ENCODE measurements at places on chromosomes 2 and 18.

GRCh38 chr2:2787301-2787907 is 456.3 kb upstream of the MYT1L start:
- DNase-seq: no peak

DNA sequence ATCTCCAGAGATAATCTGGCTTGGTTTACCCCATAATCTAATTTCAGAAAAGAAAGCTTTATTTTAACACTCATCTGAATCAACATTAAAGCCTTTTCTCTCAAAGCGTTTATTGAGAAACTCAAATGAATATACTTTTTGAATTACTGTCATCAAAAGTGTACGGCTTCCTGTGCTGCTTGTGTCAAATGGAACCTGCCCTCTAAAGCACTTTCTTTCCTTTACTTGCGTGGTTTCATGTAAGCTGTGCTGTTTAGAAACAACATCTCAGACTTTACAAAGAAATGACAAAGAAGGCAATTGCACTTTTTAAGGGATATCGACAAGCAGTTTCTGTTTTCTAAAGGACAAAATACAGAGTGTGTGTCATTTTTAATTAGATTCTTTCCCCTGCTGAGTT is 35.1 kb downstream of the CYBRD1 start:
- no peak for DNase-seq

- DNase-seq: no peak
Measured at GRCh38 chr2:42792087-42792582, 248 bp downstream of the HAAO start.

DNA sequence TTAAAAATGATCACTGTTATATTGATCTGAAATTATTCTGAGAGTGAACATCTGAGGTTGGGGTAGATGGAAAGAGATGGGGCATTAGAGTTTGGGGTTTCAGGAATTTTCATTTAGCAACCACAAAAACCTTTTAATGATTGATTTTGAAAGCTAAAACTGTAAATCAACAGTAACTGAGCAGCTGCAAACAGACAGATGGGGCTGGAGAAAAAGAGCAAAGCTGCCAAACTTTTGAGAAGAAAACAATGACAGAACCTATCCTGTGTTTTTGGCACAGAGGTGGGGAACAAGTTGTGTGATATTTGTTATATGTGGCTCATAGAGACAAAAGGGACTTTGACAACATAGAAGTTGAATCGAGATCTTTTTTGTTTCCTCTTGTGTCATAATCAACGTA is 415.8 kb upstream of the DSEL start:
- no peak for DNase-seq

- no peak for DNase-seq
Measured at GRCh38 chr2:669323-669722, 7.9 kb downstream of the TMEM18 start.

GRCh38 chr2:222819722-222820333 is 41.0 kb upstream of the ACSL3 start:
- no peak for DNase-seq

DNA sequence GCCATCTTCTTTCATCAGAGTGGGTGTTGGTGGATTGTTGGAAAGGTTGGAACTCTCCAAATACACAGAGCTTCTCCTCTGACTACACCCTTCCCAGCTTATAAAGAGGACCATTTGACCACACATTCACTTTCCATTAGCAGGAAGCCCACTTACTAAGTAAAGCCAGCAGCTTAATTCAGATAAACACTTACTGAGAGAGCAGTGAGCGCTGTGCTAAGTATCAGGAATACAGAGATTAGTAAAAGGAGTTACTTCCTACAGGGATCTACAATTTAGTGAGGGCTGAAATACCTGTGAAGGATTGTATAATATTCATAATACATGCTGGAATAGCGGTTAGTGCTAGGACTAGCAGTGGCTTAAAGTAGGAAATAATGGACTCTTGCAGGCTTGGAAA is 343.0 kb downstream of the NYAP2 start:
- DNase-seq: no peak

- DNase-seq: no peak
Measured at GRCh38 chr2:219334076-219334475, 1.5 kb upstream of the RESP18 start.

DNA sequence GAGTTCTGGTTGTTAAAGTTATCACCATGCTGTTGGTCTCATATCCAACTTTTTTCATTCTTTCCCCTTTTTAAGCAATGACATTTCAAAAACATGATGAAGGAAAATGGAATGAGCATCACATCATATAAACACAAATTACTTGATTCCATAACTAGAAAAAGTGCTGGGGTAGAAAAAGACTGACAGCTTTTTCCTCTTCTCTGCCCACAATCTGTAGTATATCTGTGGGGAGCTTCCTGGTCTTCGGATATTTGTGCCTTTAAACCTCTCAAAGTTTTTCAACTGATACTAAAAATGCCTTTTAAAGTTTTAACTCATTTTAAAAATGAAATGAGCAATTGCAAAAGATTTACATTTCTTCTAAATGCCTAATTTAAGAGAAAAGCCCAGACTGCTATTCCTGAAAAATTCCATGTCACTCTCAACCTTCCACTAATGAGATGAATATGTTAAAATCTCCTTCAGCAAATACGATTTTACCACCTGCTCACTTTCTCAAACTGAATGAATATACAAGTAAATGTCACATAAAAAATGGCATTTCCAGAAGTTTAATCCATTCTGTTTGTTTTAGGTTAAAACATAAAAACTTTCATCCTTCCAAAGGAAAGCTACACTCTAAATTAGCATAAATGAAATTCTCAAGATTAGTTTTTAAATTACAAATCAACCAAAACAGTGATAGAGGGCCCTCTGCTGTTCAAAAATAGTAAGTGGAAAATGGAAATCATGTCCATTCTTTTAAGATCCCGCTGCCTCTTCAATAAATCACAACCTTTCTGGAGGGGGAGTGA is 2.1 kb downstream of the DNAH7 start:
- peak; percentile 57 for DNase-seq

DNA sequence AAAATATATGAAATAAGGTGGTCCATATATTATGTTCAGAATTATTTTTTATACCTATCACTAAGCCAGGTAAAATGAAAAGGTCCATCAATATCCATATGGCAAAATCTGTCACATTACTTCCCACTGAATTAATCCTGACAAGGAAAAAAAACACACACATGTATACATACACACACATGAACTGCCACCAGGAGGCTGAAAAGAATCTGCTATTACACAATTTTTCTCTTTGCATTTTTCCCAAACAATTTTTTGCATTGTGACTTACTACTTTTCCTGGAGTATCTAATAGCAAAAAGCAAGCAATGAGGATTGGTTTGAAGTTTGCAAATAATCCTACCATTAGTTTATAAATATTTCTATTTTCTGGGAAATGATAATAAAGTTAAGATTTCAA is 128.2 kb upstream of the CD226 start:
- DNase-seq: no peak

DNA sequence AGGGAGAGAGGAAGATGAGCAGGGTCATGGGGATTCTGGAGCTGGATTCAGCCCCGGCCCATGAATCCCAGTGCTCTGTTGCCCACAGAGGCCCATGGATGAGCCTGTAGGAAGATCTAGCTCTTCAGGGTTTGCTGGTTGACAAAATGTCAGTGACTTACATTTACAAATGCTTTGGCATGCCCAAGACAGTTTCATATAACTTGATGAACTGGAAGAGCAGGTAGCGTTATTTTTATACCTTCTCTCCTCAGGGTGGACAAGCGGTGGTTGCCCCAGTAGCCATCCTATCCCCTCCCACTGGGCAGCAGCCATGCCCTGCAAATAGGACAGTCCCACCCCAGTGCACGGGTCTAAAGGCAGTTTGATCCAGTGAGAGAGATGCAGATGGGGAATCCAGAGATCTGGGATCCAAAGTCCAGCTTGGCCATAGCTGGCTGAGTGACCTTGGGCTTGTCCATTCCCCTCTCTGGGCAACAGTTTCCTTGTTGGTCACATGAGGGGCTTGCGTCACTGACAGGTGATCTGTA is 21.5 kb upstream of the KCNK3 start:
- DNase-seq: no peak

DNA sequence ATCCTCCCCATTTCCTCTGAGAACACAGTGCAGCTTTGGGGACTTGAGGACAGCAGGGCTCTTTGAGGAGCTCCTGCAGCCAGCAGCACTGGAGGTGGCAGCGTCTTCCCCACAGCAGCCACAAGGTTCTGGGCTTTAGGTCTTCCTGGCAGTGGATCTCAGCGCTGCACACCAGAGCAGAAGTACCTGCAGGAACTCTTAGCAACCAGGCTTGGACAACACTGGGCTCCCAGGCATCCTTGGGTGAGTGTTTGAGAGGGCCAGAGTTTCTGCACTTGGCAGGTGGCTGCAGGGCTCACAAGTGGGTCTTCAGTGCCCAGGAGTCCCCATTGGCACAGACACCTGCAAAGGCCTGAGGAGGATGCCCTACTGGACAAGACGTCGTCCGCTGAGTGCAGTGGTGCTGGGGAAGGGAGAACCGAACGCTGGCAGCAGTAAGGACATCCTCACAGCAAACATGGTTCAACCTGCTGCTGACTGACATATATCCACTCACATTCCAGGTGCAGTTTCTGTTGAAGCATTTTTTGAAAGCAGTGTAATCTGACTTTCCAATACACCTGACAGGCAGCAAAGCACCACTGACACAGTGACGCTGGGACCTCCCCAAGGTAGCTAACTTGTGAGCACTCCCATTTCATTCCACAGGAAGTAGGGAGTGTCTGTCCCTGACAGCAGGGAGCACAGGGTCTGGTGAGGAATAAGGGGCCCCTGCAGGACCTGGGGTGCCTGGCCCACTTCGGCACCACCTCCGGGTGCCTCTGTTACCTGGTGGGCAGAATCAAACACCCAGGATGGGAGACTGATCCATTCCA is 149.9 kb upstream of the COPS8 start:
- DNase-seq: no peak

DNA sequence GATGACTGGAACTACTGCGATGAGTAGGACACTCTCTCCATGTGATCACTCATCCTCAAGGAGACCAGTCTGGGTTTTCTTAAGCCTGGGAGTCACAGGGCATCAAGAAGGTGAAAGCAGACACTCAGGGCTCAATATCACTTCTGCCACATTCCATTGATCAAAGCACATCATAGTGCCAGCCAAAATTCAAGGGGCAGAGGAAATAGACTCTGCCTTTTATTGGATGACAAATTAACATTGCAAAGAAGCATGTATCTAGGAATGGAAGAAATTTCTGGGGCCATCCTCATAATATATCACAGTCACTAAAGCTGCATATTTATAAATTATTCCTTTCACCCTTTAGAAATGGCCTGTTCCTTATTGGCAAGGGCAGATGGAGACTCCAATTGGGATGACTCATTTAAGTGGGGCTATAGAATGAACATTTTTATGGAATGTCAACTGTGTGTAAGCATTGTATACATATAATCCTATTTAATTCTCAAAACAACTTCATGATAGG is 114.8 kb upstream of the CDC42EP3 start:
- no peak for DNase-seq

- no peak for DNase-seq
Measured at GRCh38 chr2:63735931-63736330, 105.8 kb upstream of the UGP2 start.

DNA sequence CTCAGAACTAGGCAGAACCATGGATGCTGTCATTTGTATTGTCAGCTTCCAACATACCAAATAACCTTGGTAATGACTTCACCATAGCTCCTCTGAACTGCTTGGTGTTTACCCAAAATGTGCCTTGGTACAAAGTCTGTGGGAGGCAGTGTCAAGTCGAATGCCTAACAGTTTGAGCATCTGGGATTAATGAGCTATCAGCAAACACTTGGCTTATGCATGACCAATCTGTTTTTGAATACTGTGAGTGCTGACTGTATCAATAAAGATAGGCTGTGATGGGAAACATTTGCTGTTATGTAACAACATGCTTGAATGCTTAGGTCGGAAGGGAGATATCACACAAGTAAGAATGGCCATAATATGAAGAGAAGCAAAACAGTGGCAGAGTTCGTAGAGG is 455.4 kb downstream of the CMPK2 start:
- no peak for DNase-seq

DNA sequence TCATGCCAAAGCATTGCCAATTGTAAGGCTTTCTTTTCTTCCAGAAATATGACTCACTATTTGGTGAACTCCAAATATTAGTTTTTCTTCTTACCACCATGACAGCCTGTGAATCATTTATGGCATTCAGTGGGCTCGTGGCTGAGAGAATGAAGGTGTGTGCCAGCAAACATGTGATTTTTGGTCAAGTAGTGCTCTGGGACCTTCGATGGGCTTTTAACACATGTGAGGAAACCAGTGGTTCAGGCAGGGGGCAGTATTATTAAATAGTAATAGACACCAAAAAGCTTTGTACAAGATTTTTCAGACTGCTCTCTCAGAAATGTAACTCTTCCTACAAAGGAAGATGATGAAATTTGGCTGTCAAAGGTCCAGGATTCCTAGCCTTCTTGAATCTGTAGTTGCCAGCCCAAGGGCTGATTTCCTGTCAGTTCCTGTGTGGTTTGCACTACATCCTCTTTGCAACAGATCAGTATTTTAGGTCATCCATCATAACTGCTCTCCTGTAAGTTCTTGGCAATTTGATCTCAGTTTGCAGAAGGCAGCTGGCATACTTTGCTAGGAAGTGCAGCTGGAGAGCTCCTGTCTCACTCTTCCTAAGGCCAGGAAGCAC is 64.3 kb downstream of the BABAM2 start:
- DNase-seq: peak; percentile 60

DNA sequence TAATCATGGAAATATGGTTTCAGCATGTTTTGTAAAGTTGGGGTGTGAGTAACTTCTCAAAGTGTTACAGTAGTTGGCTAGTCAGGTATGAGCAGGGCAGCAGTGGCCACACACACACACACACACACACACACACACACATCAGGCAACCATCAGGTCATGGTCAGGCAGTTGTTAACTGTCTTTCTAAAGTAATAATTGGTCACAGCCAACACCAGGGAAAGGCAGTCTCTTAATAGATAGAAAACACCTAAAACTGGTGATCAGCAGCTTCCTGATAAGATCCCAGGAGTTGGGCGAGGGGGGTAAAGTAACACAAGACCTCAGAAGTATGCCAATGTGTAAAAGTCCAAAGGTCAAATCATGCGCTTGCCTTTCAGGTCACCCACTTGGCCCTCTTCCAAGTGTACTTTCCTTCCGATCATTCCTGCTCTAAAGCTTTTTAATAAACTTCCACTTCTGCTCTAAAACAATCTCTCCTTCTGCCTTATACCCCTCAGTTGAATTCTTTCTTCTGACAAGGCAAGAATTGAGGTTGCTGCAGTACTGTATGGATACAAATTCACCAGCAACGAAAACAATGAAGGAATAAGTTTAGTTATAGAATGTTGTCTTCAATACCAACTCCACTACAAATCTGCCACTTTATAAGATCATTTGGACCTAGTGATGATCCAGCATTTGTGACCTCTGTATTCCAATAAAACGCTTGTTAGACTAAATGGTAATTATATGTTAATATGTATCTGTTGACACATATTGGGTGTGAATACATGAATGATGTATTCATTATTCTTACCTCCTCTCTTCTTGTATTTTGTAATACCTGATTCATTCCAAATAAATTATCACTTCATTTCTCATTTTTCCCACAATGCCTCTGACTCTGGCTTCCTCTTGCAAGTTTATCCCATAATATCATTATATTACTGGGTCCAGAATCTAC is 254.3 kb downstream of the METTL4 start:
- no peak for DNase-seq

All from SHP77 (cell line).